ENCODE measurements at places on chromosomes 2 and 18.

DNA sequence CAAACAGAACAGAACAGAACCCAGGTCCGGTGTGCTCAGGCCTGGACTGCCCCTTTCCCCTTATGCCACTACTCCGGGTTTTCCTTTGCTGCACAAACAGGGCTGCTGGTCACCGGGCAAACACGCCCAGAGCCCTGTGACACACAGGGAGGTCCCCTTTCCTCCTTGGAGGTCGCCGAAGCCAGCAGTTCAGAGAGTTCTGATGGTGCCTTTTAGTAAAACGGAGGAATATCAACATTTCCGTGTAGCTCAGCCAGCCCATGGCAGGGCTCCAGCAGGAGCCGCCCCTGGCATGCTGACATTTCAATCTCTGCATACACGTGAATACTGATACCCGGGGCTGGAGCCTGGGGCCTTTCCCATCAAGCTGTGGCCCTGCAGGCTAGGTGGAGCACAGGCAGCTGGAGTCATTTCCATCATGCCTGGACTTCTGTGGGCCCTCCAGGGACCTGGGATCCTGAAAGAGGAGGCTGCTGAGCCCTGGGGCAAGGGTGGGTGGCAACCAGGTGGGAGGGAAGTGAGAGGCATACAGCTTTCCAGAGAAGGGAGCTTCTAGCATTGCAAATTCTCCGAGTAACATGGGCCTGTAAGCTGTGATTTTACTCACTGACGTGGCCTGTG is 91.4 kb upstream of the PXDN start:
- DNase-seq, result no peak

GRCh38 chr2:237816531-237816930 is 18.0 kb downstream of the RBM44 start:
- no peak for DNase-seq

GRCh38 chr2:118939994-118940393 is 2.0 kb upstream of the MARCO start:
- no peak for DNase-seq

DNA sequence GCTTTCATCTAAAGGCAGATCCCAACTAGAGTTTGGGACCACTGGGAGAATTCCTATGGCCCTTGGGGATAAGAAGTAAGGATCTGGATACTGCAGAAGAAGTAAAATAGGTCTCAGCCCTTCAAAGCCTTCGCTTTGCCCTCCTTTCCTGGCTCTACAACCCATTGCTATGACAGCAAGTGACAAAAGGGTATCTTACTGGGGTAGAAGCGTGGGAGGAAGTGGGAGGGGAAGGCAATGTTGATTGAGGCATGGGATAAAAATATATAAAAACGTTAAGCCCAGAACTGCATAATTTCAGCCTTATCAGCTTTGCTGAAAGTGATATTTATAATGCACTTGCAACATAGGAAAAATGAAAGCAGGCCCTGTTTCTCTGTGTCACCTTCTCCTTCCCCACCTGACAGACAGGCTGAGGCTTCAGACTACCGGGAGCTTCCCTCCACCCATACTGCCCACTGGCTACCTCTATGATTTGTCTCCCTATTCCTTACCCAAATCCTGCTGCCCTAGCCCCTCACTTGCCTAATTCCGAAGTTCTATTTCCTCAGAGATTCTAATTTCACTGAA is 14.9 kb upstream of the SOS1 start:
- no peak for DNase-seq

- DNase-seq, result no peak
These were observed 73.5 kb downstream of the ALK start for GRCh38 chr2:29847886-29848285.

DNA sequence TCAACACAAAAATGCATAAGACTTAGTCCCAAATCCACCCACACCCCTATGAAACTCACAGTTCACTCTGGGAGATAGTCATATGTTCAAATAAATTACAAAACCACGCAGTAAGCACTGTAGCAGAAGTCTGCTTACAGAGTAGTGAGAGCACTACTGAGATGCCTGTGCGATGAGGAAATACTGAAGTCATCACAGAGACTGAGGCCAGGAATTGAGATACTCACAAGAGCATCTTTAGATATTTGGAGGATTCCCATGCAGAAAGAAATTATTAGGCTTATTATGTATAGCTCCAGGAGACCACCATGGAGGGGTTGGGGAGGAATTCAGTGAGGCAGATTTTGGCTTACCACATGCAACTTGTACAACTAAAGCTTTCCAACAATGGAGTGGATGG is 82.3 kb downstream of the ANTXR1 start:
- no peak for DNase-seq

DNA sequence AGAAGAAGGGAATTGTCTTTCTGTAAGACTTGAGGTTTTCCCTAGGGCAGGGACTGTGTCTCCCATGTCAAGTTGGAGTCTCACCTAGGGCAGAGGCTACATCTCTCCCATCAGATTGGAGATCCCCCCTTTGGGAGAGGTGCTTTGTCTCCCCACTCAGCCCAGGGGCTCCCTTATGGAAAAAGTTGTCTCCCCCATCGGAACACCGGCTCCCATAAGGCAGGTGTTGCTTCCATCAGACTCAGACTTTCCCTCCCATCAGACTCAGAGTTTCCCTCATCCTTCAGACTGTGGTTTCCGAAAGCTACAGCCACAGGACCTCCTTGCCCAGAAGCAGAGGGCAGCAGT is 5.8 kb downstream of the ANKRD53 start:
- no peak for DNase-seq

DNA sequence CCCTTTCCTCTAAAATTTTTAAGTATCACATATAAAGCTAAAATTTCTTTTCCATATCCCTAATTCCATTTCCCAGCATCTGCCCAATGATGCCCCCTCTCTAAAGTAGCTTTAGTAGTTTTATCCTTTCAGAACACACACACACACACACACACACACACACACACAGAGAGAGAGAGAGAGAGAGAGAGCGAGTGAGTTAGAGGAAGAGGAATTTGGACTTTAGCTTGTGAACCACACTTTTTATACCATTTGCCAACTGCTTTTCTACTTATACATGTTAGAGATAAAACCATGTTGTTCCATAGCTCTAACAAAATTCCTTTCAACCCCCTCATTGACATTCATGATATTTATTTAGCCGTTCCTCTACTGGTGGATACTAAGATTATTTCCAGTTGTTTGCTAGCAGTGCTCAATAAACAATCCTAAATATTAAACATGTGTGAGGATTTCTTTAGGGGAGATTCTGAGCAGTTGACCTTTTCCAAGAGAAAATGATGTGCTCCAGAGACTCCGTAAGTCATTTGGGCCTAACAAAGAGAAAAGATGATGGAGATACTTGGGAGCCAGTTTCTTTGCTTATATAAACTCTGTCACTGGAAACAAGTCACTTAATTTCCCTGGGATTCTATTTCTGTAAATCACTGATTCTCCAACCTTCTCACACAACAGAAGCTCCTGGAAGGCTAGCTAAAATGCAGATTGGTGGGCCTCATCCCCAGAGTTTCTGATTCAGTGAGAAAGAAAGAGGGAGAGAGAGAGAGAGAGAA is 229.7 kb upstream of the SP5 start:
- no peak for DNase-seq

GRCh38 chr18:74430806-74431571 is 26.1 kb downstream of the DIPK1C start:
- DNase-seq, result no peak

DNA sequence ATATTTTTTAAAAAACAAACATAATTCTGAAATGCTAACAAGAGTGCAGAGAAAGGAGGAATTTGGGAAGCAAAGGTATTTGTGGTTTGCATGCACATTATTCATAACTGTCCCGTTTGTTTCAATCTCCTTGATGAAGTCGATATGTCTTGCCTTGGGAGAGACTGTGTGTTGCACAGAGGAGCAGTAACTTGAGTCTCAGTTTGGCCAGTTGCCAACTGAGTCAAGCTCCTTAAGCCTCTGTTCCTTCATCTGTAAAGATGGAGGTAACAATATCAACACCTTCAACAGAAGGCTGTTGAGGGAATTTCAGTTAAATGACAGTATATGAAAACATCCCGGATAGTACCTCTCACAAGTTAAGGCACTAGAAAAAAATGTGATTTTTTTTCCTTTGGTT is 226.2 kb downstream of the ASXL3 start:
- no peak for DNase-seq

DNA sequence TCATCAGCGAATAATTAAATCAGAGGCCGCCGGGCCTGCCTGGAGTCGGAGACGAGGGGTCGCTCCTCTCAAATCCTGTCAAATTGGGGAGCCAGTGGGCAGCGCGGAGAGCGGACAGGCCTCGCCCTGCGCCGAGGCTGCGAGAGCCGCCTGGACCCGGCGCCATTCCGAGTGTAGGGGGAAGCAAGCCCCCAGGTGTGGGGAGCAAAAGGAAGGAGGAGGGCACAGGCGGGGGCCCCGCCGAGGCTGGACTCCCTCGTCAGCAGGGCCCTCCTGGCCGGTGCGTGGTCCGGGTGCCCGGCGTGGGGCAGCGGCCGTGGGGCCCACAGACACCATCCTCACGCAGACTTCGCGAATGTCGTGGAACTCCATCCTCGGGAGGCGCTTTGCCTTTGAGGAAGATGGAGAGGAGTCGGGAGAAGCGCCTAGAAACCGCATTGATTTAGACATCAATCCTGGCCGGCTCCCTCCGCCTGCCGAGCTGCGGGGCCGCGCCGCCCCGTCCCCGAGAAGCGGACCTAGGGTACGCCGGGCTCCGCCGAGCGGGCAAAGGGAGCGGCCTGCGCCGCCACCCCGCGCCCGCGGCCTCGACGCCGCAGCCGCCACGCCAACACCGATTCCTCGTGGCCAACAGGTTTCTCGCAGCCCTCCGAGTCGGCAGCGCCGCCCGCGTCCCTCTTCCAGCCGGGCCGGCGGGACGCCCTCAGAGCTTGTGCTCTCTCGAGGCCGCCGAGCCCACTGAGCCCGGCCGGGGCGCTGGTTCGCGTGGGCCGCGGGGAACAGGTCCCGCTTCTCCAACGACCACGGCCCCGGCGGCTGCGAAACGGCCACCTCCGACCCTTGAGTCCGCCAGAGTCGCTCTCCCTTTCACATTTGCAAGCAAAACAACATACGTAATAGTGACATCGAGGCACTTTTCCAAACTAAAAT is 6.7 kb upstream of the ONECUT2 start:
- DNase-seq, result peak; percentile 38

GRCh38 chr2:1559589-1560175 is 146.4 kb downstream of the TPO start:
- DNase-seq, result no peak

GRCh38 chr2:18684206-18685038 is 95.1 kb upstream of the NT5C1B start:
- no peak for DNase-seq

- DNase-seq, result no peak
These were observed 8.9 kb downstream of the ADAM23 start for GRCh38 chr2:206452242-206452641.

- DNase-seq, result no peak
These were observed 122.3 kb upstream of the SIX2 start for GRCh38 chr2:45131587-45131986.

DNA sequence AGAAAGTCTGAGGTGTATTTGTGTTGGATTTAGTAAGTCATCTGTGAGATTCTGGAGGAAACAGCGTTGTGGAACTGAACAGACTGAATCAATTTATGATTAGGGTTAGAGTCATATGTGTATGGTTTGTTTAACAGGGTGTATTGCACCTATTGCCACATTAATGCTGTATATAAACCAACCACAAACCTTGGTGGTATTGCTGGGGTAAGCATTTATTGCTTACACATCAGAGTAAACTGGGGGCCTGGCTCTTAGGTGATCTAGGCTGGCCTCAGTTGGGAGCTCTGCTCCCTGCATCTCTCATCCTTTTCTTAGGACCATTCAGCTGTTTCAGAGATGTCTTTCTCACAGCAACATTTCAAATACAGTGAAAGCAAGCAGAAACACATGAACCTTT is 59.7 kb upstream of the GRB14 start:
- DNase-seq, result no peak

DNA sequence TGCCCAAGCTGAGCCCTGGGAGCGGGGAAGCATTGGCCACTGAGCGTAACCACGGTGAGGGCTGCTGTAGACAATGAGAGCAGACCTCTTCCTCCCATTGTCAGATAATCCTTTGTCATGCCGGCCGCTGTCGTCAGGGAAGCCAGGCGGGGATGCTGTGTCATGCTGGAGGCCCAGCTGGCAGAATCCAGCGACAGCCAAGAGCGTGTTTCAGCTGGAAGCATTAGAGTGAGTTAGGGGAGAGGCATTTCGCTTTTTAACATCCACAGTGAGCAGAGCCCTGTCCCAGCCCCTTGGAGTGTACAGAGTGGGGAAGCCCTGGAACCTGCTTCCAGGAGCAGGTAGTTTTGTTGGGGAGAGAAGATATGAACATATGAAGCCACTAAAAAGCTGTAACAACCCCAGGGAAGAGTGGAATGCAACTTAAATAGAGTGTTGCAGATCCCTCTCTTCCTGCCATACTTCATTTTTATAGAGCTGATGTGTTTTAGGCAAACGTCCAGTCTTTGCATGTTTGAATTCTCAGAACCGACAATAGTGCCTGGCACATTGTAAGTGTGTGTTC is 7.0 kb downstream of the CTIF start:
- DNase-seq, result peak; percentile 80

DNA sequence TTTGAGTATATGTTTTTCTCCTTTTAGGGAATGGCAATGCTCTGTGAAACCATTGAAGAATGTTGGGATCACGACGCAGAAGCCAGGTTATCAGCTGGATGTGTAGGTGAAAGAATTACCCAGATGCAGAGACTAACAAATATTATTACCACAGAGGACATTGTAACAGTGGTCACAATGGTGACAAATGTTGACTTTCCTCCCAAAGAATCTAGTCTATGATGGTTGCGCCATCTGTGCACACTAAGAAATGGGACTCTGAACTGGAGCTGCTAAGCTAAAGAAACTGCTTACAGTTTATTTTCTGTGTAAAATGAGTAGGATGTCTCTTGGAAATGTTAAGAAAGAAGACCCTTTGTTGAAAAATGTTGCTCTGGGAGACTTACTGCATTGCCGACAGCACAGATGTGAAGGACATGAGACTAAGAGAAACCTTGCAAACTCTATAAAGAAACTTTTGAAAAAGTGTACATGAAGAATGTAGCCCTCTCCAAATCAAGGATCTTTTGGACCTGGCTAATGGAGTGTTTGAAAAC is 82.3 kb downstream of the ACVR2A start:
- no peak for DNase-seq

DNA sequence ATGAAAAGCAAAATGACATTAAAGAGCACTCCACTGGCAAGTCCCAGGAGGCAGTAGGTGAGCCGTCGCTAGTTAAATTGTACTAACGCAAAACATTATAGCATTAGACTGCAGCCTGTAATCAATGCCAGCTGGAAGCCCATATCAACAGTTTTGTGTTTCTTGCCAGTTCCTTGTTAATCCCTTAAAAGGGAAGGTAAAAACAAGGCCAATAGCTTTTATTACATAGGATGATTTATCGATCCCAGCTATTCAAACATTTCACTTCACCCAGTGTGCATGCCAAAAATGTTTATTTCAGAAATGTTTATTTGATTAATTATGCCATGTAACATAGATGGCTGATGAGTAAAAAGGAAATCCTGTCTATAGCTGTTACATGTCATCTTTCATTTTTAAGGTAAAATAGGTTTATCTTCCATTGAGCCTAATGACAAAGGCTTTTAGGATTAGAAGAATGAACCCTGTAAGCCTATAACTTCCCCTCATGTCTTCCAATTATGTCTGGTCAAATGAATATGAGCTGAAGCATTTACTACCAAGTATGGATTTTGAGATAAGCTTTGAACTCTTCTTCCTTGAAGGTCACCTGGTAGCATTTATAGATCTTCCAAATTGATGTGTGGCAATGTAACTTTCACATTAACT is 591.2 kb downstream of the RNF144A start:
- no peak for DNase-seq

All from WTC11 (cell line).